ENCODE measurements at places on chromosomes 1 and 21.

DNA sequence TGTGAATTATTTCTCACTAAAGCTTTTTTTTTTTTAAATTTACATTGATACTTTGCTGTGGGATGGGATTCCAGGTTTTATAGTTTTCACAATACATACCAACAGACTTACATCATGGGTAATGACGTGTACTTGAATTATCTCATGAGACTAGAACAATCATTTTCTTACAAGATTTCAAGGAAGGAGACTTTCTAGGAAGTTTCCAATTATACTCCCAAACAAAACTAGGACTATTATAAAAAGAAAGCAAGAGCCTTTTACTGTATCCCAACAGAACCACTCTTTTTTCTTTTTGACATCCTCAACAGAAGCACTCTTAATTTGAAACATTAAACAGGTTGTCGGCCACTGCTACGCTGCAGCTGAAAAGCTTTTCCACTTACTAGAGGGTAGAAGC is 48.7 kb downstream of the TESK2 start:
- no peak for DNase-seq

- DNase-seq = no peak
Measured at GRCh38 chr1:246768403-246769020, 44.3 kb downstream of the SCCPDH start.

DNA sequence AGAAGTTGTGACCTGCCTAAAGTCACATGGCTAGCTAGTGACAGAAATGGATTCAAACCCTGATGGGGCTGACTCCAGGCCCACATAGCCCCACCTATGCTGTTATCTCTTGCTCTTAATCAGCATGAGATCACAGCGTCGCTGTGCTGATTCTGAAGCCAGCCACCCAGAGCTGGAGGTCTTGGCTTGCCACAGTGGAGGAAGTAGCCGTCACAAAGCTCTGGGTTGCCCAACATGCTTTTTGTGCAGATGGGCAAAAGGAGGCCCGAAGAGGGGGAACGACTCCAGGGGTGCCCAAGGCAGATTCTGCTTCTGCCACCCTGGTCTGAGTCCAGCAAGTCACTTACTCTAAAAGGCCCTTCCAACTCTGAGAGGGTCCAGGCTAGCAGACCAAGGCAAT is 14.7 kb upstream of the MFSD2A start:
- no peak for DNase-seq

DNA sequence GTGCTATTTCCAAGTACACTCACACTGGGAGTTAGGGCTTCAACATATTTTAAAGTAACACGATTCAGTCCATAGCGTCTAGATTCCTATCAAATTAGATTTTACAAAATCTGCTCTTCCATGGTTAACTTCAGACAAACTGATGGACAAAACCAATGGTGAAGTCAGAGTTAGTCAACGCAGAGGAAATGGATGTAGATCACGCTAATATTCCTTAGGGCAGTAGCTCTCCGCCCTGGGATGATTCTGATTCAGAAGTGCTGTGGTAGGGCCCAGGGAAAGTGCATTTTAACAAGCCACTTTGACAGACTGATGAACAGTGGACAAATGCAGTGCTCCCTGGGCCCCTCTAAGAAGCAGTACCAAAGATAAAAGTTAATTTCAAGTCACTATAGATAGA is 83.2 kb downstream of the HIVEP3 start:
- no peak for DNase-seq

GRCh38 chr1:1567152-1567875 is 7.3 kb downstream of the SSU72 start:
- peak; percentile 48 for DNase-seq

GRCh38 chr21:18529254-18529653 is 125.7 kb upstream of the TMPRSS15 start:
- DNase-seq = peak; percentile 53

GRCh38 chr1:64514197-64514765 is 44.4 kb downstream of the CACHD1 start:
- DNase-seq = no peak

DNA sequence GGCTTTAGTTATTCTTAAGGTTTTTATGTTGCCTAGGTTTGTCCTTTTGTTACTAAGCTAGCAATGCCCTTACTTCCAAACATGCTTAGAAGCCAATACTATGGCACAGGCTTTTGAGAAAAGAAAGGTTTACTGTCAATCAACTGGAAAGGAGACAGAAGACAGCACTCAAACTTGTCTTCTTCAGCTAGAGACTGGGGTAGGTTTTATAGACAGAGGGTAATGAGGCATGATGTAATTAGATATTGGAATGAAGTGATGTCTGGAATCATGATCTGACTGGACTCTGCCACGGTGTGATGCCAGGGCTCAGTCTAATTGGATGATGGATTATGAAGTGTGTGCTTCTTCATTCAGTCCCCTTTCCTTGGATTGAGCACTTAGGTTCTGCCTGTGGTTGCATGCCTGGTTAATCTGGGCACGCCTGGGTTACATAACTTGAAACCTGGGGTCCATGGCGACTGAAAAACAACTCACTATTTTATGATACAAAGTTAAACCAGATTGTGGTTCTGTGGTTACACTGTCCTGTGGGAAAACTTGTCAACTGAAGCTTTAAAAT is 625.8 kb downstream of the BRINP3 start:
- peak; percentile 6 for DNase-seq

DNA sequence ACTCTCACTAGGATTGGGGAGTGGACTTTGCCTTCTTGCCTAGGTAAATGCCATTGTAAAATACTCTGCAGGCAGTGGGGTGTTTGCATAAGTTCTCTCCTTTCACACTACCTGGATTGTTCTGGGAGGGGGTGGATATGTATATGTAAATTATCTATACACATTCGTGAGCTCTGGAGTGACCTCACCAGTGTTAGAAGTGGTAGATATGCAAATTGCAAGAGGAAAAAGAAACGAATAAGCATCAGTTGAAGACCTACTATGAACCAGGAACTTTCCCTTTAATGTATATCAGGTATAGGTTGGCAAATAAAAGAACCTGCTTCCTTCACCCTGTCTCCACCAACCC is 1.5 kb upstream of the ARHGEF11 start:
- no peak for DNase-seq

DNA sequence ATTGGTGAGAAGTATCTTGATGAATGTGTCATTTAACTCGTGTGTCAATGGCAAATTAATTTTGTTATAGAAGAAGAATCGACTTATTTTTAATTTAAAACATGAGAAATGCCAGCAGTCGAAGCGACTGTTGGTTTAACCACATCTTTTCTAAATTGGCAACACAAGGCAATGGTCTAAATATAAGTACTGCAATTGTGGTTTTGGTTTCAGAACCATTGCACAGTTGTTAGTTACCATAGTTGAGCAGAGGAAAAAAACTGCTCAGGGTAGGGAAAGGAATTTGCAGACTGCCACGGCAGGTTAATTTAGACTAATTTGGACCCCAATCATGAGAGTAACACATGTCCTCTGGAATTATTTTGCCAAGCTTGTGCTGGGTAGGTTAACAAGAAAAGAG is 185.6 kb upstream of the RUNX1 start:
- DNase-seq = peak; percentile 93

GRCh38 chr21:42495765-42496119 is 282 bp downstream of the RSPH1 start:
- DNase-seq = no peak

- no peak for DNase-seq
Measured at GRCh38 chr21:25871566-25871965, 136.8 kb downstream of the GABPA start.

DNA sequence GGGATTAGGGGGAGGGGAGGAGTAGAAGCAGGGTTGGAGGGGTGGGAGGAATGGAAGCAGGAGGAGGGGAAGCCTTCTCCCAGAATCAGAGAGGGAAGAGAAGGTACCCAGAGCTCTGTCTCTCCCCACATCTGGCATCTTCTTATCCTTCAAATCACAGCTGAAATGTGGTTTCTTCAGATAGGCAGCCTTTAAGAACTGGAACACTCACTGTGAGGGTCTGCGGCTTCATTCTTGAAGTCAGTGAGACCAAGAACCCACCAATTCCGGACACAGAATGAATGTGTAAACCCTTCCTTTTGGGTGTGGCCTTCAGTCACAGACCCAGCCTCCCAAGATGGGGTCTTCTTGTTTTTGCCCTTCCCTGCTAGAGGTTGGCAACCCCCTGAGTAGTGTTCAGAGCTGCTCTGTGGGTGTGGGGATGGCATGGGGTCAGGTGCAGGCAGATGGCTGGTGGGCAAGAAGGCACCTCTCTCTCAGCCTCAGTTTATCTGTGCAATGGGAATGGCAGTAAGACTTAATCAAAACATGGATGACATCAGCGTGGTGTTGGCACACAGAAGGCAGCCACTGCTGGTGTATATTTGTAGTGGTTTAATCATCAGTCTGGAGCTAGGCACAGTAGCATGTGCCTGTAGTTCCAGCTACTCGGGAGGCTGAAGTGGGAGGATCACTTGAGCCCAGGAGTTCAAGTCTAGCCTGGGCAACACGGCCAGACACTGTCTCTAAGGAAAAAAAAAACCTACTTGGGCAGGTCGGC is 7.2 kb downstream of the FAAH start:
- DNase-seq = no peak

DNA sequence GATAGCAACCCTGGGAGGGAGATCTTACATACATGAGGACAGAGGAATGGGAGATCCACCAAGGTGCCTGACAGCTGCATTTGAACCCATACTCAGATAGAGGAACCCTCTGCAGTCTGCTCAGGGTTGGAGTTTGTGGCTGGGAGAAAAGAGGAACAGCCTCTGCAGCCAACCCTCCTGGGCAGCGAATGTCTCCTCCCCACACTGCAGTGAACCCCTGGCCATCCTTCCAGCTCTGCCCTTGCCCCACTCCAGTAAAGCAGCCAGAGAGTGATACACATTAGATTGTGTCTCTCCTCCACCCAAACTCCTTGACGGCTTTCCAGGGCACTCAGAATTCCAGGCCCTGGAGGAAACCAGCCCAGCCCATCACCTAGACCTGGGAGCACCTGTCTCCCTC is 137.7 kb downstream of the RUNX1 start:
- DNase-seq = no peak

GRCh38 chr21:26719750-26720149 is 125.5 kb downstream of the ADAMTS1 start:
- peak; percentile 100 for DNase-seq

DNA sequence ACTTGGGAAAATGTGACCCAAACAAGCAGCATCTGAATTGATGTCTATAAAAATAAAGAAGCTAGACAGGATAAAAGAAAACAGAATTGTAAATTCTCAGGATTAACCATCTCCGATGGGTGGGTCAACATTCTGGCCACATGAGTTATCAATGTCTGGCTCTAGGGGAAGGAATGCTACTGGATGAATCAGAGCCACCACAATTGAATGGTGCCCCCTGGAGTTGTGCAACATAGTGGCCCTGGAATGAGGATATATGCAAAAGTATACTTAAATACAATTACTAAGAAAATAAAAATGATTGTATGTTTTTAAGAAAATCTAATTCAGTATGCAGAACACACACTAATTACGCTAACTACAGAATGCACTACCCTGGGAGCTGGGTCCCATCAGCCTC is 185.6 kb downstream of the TGFBR3 start:
- no peak for DNase-seq

GRCh38 chr1:191152776-191153175 is 675.1 kb upstream of the BRINP3 start:
- DNase-seq = no peak

- DNase-seq = no peak
Measured at GRCh38 chr1:42928859-42929258, 29.8 kb downstream of the SLC2A1 start.

DNA sequence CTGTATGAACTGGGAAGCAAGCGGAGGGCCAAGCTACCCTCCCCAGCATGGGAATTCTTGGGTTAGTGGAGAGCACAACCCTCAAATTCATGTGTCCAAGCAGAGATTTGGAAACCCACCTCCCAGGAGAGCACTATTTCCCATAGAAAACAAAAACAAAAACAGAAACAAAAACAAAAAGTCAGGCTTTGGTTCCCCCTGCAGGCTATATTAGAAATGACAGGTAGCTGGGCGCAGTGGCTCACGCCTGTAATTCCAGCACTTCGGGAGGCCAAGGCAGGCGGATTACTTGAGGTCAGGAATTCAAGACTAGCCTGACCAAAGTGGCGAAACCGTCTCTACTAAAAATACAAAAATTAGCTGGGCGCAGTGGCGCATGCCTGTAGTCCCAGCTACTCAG is 10.8 kb downstream of the MINDY1 start:
- peak; percentile 70 for DNase-seq
